Amniotic stem cell (primary cell): ENCODE measurements at places on chromosomes 3 and 15.

DNA sequence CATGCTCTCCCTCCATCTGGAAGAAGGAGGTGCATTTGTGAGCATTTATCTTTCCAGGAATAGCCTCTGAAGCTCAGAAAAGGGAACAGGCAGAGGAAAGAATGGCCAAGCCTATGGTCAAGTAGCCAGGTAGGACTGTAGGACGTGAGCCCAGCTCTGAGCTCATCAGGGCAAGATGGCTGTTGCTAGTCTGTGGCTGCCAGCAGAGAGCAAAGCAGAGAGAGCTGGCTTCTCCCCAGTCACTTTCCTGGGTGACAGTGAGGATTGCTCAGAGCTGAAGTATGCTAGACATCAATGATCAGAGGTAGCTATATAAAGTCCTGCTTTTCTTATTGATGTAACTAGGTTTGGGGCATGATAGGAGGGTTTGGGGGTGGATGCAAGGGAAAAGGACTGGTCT is 146.1 kb upstream of the SLC24A5 start:
- DNase-seq = no peak

- DNase-seq = no peak
These were observed 2.4 kb upstream of the TMEM89 start for GRCh38 chr3:48623851-48624547.

DNA sequence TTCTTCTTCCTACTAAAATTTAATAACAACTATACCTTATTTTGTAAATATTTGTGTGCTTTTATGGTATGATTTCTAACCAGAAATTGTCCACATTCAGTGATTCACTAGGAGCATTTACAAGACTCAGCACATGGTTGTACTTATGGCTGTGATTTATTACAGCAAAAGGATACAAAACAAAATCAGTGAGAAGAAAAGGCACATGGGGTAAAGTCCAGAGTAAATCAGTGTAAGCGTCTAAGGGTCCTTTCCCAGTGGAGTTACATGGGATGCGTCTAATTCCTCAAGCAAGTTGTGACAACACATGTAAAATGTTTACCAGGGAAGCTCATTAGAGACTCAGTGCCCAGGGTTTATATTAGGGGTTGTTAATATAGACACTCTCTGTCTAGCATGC is 31.1 kb downstream of the RNF13 start:
- no peak for DNase-seq

- no peak for DNase-seq
These were observed 59.5 kb downstream of the SNRK start for GRCh38 chr3:43345877-43346276.

- DNase-seq = no peak
These were observed 20.7 kb downstream of the CCDC12 start for GRCh38 chr3:46955801-46956259.

GRCh38 chr3:18847583-18848197 is 300.6 kb upstream of the KCNH8 start:
- DNase-seq = no peak
